Endodermal cell (in vitro differentiated cells): ENCODE measurements at places on chromosomes 5 and 9. TPM values are rescaled to one million over a fixed set of nuclear protein-coding genes. Genes with fewer than 3 reads are reported as not detected.

RAB24 gene
- 24.3 to 26.0 TPM (median 25.1 TPM) in 3 replicates for total RNA-seq

ZDHHC11B gene
- total RNA-seq, result 0.90 and 1.3 TPM in 2 replicates

GMCL2 gene
- not detected in 2 replicates for total RNA-seq

CTSL gene
- total RNA-seq, result 80.4 and 81.2 TPM in 2 replicates

WDR31 gene
- 3.4 and 4.5 TPM in 2 replicates for total RNA-seq

FAXDC2 gene
- total RNA-seq, result 5.2 and 6.2 TPM in 2 replicates

SLC6A18 gene
- total RNA-seq, result not detected in 3 replicates

FAM81B gene
- not detected in 2 replicates for total RNA-seq

AMBP gene
- 1.3 to 2.9 TPM (median 2.7 TPM) in 3 replicates for total RNA-seq

MSMP gene
- 0.66 to 0.74 TPM in 2 of 3 replicates, not detected in the other for total RNA-seq

CSF1R gene
- 0.19 TPM in 1 of 3 replicates, not detected in the others for total RNA-seq

PRR16 gene
- 0.53 TPM in 1 of 2 replicates, not detected in the other for total RNA-seq

PROB1 gene
- 5.2 and 6.6 TPM in 2 replicates for total RNA-seq

TMEM174 gene
- total RNA-seq, result not detected in 2 replicates

AGTPBP1 gene
- total RNA-seq, result 54.9 to 62.4 TPM (median 61.9 TPM) in 3 replicates

CCL21 gene
- not detected in 3 replicates for total RNA-seq

REEP2 gene
- total RNA-seq, result 26.6 to 28.1 TPM (median 26.9 TPM) in 3 replicates

GPR150 gene
- 0.22 to 0.45 TPM (median 0.29 TPM) in 3 replicates for total RNA-seq

PRR7 gene
- 4.7 and 5.2 TPM in 2 replicates for total RNA-seq

LTC4S gene
- 5.7 to 7.6 TPM (median 6.1 TPM) in 3 replicates for total RNA-seq

CCL27 gene
- not detected in 2 replicates for total RNA-seq

CRHBP gene
- total RNA-seq, result 7.6 to 17.7 TPM (median 15.2 TPM) in 3 replicates

SLC25A48 gene
- 5.9 and 6.3 TPM in 2 replicates for total RNA-seq

NDST1 gene
- 29.9 to 53.3 TPM (median 51.7 TPM) in 3 replicates for total RNA-seq

NNT gene
- total RNA-seq, result 22.8 to 30.5 TPM (median 27.9 TPM) in 3 replicates

PLEKHG4B gene
- total RNA-seq, result 21.0 and 22.8 TPM in 2 replicates

QRFP gene
- not detected in 3 replicates for total RNA-seq

ARL14EPL gene
- total RNA-seq, result not detected in 3 replicates

DMGDH gene
- total RNA-seq, result 0.66 and 0.73 TPM in 2 replicates

LRRC70 gene
- total RNA-seq, result 0.50 and 1.4 TPM in 2 replicates

AK3 gene
- total RNA-seq, result 57.6 to 65.4 TPM (median 59.8 TPM) in 3 replicates

PALM2AKAP2 gene
- 0.90 and 1.1 TPM in 2 replicates for total RNA-seq

ANKDD1B gene
- total RNA-seq, result 5.6 and 8.6 TPM in 2 replicates

CATSPER3 gene
- total RNA-seq, result 0.63 and 0.68 TPM in 2 replicates

EFCAB9 gene
- not detected in 2 replicates for total RNA-seq

XRCC4 gene
- total RNA-seq, result 11.8 to 17.3 TPM (median 14.5 TPM) in 3 replicates

HK3 gene
- total RNA-seq, result 0.16 and 0.55 TPM in 2 replicates

RFESD gene
- total RNA-seq, result 10.7 to 31.5 TPM (median 13.7 TPM) in 3 replicates

ZNF354C gene
- 4.8 and 5.2 TPM in 2 replicates for total RNA-seq

PCA3 gene
- not detected in 2 replicates for total RNA-seq
